ENCODE measurements at places on chromosomes 6 and 20. TPM values are rescaled to one million over a fixed set of nuclear protein-coding genes. Genes with fewer than 3 reads are reported as not detected.
A peak's percentile ranks its signal among the peaks of the same experiment; 100 is the strongest.

- peak; percentile 6 for DNase-seq
These were observed 3.9 kb upstream of the SOX4 start for GRCh38 chr6:21589352-21590345.

- no peak for DNase-seq
These were observed 61.9 kb downstream of the CDS2 start for GRCh38 chr20:5188736-5189135.

DNA sequence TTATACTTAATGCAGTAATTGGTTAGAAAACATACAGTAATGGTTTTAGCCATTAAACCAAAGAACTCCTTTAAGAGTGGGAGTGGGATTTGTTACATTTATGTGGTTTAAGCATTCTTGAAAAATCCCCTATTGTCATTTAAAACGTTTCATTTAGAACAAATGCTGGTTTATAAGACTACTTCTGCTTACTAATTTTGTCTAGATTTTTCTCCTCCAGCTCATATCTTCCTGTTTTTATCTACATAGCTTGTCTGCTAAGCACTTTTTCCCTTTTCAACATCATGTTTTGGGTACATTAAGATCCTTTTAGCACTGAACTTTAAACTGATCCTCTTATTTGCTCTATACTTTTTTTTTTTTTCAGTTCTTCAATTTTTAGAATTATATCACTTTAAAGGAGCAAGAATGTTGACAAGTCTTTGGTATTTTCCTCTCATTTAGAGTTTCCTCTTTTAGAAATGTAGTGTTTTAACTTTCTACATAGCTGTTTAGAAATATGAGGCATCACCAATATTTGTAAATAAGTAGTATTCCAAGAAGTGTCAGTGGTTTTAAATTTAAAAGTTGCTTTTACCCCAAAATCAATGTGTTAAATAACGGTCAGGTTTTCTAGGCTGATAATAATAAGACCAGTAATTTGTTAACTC is 80.9 kb downstream of the SESN1 start:
- no peak for DNase-seq

DNA sequence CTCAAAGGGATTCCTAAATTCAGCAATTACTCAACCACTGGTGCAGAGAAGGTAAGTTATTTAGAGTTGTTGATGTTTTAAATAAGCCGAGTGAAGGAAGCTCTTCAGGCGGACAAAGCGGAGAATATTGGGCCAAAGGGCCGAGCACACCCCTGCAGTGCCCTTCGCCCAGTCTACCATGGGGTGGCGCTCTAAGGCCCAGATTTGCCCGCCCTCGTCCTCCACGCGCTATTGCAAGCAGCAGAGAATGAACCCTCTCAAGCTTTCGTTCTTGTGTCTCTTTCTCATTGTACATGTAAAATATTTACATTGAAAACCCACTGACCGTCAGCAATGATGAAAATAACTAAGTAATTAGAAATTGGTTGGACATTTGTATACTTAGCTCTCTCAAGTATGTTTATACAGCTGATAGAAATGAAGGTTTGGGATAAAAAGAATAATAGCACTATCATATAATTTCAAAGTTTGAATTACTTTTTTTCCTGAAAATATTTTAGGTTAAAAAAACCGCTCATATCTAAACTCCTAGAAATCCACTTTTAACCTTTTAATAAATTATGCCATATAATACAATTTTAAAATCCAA is 195.0 kb upstream of the CEP162 start:
- DNase-seq: no peak

The KCNS1 gene
- total RNA-seq: 0.29 TPM

The KCNG1 gene
- 6.8 TPM for total RNA-seq

The HLA-F gene
- total RNA-seq: 56.1 TPM
